ENCODE measurements at places on chromosomes 4 and X. TPM values are rescaled to one million over a fixed set of nuclear protein-coding genes. Genes with fewer than 3 reads are reported as not detected.

GRCh38 chr4:12146339-12146738 is 717.6 kb upstream of the HS3ST1 start:
- H3K4me3 ChIP-seq, result no peak overlapping the region
- no peaks in the 10 kb centered on the region for H3K36me3 ChIP-seq
- H3K27me3 ChIP-seq, result no peaks in the 10 kb centered on the region
- no peak overlapping the region for H3K27ac ChIP-seq
- H3K4me1 ChIP-seq, result no peaks in the 10 kb centered on the region
- DNase-seq, result no peak

GRCh38 chr4:124333466-124333865 is 379.1 kb downstream of the ANKRD50 start:
- DNase-seq, result no peak
- peaks cover 7% of the 10 kb centered on the region for H3K4me1 ChIP-seq
- no peak overlapping the region for H3K4me3 ChIP-seq
- no peaks in the 10 kb centered on the region for H3K27me3 ChIP-seq
- H3K36me3 ChIP-seq, result no peaks in the 10 kb centered on the region
- no peak overlapping the region for H3K27ac ChIP-seq

- DNase-seq, result peak; percentile 55
- H3K4me3 ChIP-seq, result no peak overlapping the region
- no peaks in the 10 kb centered on the region for H3K27me3 ChIP-seq
- no peak overlapping the region for H3K27ac ChIP-seq
Observed at GRCh38 chrX:49919617-49920016, 2.8 kb upstream of the CLCN5 start.

- H3K27ac ChIP-seq, result no peak overlapping the region
- no peaks in the 10 kb centered on the region for H3K4me1 ChIP-seq
- no peaks in the 10 kb centered on the region for H3K36me3 ChIP-seq
- DNase-seq, result no peak
Observed at GRCh38 chrX:7263961-7264360, 116.0 kb upstream of the PUDP start.

GRCh38 chr4:83603129-83603528 is 67.2 kb downstream of the GPAT3 start:
- no peaks in the 10 kb centered on the region for H3K27me3 ChIP-seq
- peaks cover 11% of the 10 kb centered on the region for H3K36me3 ChIP-seq
- H3K27ac ChIP-seq, result no peak overlapping the region
- no peaks in the 10 kb centered on the region for H3K4me1 ChIP-seq
- DNase-seq, result no peak

DNA sequence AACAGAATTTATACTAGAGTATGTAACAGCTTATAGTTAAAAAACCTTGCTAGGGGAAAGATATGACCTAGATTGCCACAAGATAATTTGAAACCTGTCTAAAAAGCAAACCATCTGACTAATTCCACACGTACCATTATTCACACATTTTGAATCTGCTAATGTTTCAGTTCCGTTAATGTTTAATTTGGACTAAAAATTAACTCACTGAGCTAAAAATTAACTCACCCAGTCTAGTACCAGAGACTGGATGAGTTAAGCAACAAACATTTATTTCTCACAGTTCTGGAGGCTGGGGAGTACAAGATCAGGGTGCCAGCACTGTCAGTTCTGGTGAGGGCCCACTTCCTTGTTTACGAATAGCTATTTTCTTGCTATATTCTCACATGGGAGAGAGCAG is 231.5 kb upstream of the DIAPH2 start:
- no peaks in the 10 kb centered on the region for H3K27me3 ChIP-seq
- no peak overlapping the region for H3K4me3 ChIP-seq
- no peak for DNase-seq
- no peak overlapping the region for H3K27ac ChIP-seq

DNA sequence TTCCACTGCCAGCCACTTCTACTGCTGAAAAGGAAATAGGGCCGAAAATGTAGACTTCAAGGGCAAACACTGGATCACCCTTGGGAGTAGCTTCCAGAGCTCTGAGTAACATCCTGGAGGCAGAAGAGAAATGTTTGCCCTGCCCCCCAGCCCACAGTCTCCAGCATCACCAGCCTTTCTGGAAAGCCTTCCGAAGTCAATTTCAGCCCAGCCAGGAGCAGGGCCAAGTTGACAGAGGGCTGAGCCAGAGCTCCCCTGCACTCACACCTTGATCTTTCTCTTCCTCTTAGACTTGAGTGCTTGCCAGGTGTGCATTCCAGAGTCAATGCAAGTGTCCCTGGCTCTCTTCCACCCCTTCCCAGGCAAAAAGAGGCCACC is 35.2 kb downstream of the SLC25A5 start:
- peak overlapping the region; percentile 83 for H3K27ac ChIP-seq
- peak; percentile 53 for DNase-seq
- H3K4me1 ChIP-seq, result peaks cover 8% of the 10 kb centered on the region
- H3K36me3 ChIP-seq, result no peaks in the 10 kb centered on the region
- no peak overlapping the region for H3K4me3 ChIP-seq

- H3K4me3 ChIP-seq, result no peak overlapping the region
- no peaks in the 10 kb centered on the region for H3K36me3 ChIP-seq
- DNase-seq, result no peak
- H3K27me3 ChIP-seq, result no peaks in the 10 kb centered on the region
Observed at GRCh38 chr4:15836362-15836761, 58.2 kb downstream of the CD38 start.

DNA sequence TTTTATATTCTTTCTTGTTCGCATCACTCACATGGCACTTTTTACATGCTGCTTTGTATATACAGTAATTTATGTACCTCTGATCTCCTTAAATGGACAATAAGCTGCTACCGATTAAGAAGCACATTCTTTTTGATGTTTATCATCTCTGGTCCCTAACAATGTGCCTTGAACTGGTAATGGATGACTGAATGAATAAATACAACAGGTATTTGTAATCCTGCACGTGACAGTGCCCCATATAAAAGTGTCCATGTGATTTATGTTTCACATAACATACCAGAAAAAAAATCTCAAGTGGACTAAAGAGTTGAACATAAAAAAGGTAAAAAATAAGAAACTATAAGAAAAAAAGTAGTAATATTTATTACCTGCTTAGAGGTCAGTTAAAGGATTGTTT is 7.7 kb upstream of the SLAIN2 start:
- no peak for DNase-seq
- peaks cover 4% of the 10 kb centered on the region for H3K4me1 ChIP-seq
- no peak overlapping the region for H3K4me3 ChIP-seq

DNA sequence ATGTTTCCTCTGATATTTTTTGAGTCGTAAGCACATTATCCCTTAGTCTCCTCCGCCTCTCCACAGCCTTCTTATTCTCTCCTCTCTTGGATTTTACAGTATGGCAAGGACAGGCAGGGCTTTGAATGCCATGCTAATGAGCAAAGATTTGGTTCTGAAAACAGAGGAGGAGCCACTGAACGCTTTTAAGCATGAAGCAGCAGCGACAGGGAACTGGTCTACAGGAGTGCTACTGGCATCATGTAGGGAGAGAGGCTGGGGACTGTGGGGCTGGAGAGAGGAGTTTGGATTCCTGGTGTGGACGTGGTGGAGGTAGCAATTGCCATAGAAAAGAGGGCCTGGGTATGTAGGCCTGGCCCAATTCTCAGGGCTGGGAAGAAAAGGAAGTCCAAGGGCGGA is 4.6 kb upstream of the CD99L2 start:
- no peak overlapping the region for H3K27ac ChIP-seq
- H3K27me3 ChIP-seq, result no peaks in the 10 kb centered on the region
- H3K4me3 ChIP-seq, result no peak overlapping the region
- no peaks in the 10 kb centered on the region for H3K4me1 ChIP-seq

DNA sequence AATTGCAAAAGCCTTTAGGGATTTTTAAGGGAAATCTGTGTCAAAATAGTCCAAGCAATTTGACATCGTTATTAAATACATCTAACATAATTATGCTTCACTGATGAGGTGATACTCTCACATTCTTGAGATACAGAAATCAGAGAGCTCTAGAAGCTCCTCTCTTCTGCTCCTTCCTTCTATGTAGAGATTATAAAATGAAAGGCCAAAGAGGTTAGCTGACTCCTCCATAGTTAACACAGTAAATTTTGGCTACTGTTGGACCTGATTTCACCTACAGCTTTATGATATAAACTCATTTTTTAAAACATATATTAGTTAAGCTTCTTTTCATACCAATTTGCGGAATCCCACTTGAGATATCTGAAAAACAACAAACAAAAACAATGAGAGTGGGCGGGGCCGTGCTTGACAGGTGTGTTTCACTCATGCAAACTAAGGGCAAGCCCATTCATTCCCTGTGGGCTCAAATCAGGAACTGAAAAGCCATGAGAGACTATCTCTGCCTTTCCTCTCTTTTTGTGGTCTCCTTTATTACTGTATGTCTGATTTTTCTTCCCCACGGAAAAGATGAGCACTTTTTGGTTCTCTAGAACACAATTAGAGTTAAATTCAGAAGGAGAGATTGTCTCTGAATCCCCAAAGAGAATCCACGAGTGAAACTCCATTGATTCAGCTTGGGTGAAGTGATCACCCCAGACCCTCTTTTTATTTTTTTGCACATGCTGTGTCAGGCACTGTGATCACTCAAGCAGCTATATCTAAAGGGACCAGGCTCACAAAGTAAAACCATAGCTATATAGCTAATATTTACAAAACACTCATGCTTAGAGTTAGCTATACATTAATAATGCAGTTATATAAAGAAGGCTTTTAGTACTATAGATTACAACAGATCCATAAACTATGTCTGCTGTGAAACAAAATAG is 566.3 kb downstream of the IL15 start:
- no peaks in the 10 kb centered on the region for H3K27me3 ChIP-seq
- no peak overlapping the region for H3K4me3 ChIP-seq
- H3K36me3 ChIP-seq, result no peaks in the 10 kb centered on the region
- H3K27ac ChIP-seq, result no peak overlapping the region

DNA sequence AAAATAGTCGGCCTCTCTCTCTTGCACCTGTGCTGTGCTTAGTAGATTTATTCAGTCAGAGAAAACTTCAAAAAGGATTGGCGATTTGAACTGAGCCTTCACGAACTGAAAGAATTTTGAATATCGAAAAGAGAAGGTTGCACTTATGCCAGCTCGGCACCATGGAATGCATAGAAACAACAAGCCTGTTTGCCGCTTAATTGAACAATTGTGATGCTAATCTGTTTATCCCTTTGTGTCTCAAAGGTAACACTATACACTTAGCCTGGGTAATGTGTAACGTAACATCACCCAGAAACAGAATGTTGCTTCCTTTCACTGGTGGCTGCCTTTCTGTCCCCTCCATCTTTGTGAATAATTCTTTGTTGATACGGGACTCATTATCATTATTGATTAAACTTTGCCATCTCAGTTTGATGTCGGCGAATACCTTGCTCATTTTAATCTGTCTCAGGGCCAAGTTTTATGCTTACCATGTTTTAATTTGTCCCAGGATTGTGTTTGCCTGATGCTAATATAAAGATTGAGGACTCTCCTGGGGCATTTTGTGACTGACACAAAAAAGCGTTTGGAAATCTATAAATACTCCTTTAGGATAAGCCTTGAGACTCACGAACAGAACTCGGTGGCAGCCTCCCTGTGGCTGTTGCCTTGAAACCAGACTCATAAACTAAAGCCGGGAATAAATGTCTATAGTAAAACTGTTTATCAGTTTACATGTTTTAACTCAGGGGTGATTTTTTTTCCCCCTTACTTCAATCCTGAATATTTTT is 400.5 kb downstream of the RAPGEF2 start:
- no peak overlapping the region for H3K4me3 ChIP-seq
- H3K27me3 ChIP-seq, result peaks cover 6% of the 10 kb centered on the region
- no peak overlapping the region for H3K27ac ChIP-seq

- DNase-seq, result no peak
- peaks cover under 1% of the 10 kb centered on the region for H3K4me1 ChIP-seq
- H3K4me3 ChIP-seq, result no peak overlapping the region
Observed at GRCh38 chrX:48516987-48517386, 4.6 kb upstream of the EBP start.

DNA sequence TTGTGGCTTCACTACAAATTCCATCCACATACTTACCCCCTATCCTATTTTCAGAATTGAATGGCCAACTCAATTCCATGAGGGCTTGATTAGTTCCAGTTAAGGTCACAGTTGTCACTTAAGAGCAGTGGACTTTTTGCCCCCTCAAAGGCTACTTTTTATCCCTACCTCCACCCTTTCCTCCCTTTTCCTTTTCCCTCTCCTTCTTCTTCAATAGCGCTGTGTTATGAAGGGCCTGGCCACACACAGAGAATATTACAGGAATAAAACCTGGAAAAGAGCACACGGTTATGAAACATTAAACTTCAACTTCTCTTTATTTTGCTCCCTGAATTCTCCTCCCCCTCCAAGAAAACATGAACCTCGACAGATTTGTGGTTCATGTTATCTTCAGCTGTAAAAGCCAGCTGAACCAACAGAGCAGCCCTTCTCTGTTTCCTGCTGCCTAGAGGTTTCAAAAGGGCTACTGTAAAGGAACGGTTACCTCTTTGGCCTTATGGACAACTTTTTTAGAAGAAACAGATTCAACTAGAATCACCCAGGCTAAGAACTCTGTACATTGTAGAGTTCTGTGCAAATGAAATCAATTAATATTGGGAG is 87.0 kb upstream of the RPL34 start:
- H3K36me3 ChIP-seq, result no peaks in the 10 kb centered on the region
- no peaks in the 10 kb centered on the region for H3K4me1 ChIP-seq
- no peaks in the 10 kb centered on the region for H3K27me3 ChIP-seq
- no peak for DNase-seq
- no peak overlapping the region for H3K27ac ChIP-seq

DNA sequence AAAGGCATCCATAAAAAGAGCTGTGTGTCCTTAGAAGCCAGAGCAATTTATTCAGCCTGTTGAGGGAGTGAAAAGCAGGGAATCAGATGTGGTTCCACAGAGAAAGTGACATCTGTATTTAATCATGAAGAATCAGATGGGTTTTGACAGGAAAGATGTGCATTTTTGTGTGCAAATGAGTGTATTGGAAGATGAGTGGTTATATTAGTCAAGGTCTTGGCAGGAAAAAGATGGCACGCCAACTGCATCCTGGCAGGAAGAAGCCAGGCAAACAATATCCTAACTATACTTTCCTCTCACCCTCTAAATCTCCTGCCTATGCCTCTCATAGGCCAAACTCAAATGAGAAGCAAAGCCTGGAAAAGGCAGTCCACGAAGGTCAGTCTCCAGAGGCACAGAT is 59.1 kb downstream of the SCFD2 start:
- H3K27me3 ChIP-seq, result no peaks in the 10 kb centered on the region
- no peak for DNase-seq
- no peak overlapping the region for H3K4me3 ChIP-seq
- no peaks in the 10 kb centered on the region for H3K4me1 ChIP-seq
- peaks cover 2% of the 10 kb centered on the region for H3K36me3 ChIP-seq

Gene APEX2
- total RNA-seq, result 8.4 TPM

Gene GSTCD
- total RNA-seq, result 31.0 TPM

Gene UNC5C
- total RNA-seq, result 3.2 TPM

Gene PGAM4
- not detected for total RNA-seq

Gene FREM3
- total RNA-seq, result not detected

Gene CSAG1
- not detected for total RNA-seq

Gene PDLIM3
- 83.1 TPM for total RNA-seq

Data from stomach (tissue), 19 donors.